Stimulated activated CD4-positive, alpha-beta T cell treated with anti-CD3 and anti-CD28 coated beads, Interleukin-2, amount 100 ng/mL, for 48 hours (primary cell): ENCODE measurements at places on chromosomes 7 and 10.

GRCh38 chr10:8987712-8988111, 933.2 kb downstream of the GATA3 start:
- no peak for DNase-seq

GRCh38 chr10:71877821-71878220, 26.8 kb upstream of the PSAP start:
- no peak for DNase-seq

DNA sequence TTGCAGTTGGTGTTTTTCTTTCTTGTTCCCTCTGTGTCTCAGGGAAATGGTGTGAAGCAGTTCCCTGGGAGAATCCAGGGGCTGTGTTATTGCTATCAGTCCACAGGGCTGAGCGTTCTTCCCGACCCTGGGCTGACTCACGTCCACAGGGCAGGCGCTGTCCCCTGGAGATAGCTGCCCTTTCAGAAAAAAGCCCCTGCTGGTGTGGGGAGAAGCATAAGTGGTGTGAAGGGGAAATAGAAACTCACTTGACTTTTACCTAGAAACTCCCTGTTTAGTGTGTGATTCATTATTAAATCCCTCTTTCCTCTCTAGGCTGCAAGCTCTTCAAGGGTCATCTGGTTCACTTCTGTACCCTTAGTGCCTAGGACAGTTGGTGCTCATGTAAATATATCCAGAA, 63.3 kb upstream of the SMNDC1 start:
- DNase-seq, result no peak

- no peak for DNase-seq
These were observed 42.4 kb downstream of the ZNF487 start for GRCh38 chr10:43479275-43479674.

- DNase-seq, result no peak
These were observed 20.2 kb upstream of the GRIFIN start for GRCh38 chr7:2496375-2496774.

- no peak for DNase-seq
These were observed 14.4 kb downstream of the ALKBH4 start for GRCh38 chr7:102450242-102450641.

GRCh38 chr7:155804897-155805825, 7.1 kb downstream of the SHH start:
- peak; percentile 59 for DNase-seq

DNA sequence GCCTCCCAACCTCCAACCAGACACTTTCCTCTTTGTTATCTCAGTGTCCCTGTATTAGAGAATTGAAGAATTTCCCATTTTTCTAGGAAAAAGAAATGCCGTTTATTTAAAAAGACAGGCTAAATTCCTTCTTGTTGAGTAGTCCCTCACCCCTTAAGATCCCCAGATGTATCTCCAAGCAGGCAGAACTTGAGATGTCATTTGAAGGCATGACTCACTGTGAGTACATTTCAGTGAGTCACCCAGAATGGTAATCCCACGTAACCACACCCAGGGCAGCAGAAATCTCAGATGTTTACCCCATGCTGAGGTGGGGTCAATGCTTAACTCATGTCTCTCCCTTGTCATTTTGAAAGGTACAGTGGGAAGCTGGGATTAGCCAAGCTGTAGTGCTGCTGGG, 4.4 kb downstream of the ZNF655 start:
- DNase-seq, result peak; percentile 25

- DNase-seq, result no peak
These were observed 35.3 kb downstream of the KCNH2 start for GRCh38 chr7:150942591-150943452.

- DNase-seq, result no peak
These were observed 5.0 kb upstream of the STEAP4 start for GRCh38 chr7:88311675-88312036.

- no peak for DNase-seq
These were observed 15.9 kb downstream of the LAMB4 start for GRCh38 chr7:108114117-108114841.

GRCh38 chr10:117501460-117502035, 41.0 kb upstream of the EMX2 start:
- DNase-seq, result no peak

DNA sequence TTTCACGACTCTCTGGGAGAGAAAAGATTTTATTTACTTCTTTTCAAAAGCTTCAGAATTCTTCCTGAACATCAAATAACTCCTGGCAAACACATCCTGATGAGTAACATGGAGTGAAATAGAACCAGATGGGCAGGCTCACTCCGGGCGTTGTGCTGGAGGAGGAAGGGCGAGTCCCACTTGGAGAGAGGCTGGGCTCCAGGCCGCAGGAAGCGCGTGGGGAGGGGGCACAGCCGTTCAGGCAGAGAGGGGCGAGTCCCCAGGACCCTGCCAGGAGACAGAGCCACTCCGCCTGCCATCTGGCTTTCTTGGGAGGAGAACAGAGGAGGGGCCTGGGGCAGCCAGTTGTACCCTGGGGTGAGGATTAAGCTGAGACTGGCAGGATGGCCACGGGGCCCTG, 265.9 kb upstream of the ZMIZ1 start:
- no peak for DNase-seq

DNA sequence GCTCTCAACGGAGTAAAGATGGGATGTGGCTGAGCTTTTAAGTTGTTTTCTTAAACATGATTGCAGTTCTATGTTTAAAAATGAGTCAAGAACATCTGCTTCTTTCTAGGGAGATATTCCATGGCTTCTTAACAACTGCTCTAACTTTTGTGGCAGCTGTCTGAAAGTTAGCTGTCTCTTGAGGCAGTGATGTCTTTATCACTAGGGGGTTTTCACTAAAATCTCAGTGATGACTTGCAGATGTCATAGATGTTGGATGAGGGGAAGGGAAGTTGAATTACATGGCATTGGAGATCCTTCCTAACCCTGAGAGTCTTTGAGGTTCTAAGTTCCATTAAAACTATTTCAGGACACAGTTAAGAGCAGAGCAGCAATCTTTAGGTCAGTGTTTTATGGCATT, 43.5 kb downstream of the PRKG1 start:
- DNase-seq, result no peak

GRCh38 chr10:126037946-126038345, 141.6 kb downstream of the FANK1 start:
- no peak for DNase-seq

GRCh38 chr7:102916426-102916825, 3.6 kb downstream of the LRRC17 start:
- no peak for DNase-seq

GRCh38 chr7:50822706-50823105, 40.0 kb upstream of the GRB10 start:
- no peak for DNase-seq

- DNase-seq, result no peak
These were observed 23.2 kb upstream of the SDK1 start for GRCh38 chr7:3277604-3278572.

DNA sequence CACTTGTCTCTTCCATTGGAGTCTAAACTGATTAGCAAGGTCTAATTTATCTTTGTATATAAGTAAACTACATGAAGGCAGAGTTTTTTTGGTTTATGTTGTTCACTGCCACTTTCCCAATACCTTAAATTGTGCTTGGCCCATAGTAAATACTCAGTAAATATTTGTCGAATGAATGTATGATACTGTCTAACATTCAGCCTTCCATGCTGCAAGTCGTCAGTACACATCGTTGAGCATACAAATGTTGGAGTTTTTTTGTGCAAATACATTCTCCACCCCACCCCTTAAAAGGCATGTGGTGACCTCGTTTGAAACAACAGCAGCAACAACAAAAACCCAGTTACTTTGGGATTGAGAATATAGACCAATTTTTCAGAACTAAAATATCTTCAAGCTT, 17.4 kb upstream of the IGF2BP3 start:
- DNase-seq, result no peak

DNA sequence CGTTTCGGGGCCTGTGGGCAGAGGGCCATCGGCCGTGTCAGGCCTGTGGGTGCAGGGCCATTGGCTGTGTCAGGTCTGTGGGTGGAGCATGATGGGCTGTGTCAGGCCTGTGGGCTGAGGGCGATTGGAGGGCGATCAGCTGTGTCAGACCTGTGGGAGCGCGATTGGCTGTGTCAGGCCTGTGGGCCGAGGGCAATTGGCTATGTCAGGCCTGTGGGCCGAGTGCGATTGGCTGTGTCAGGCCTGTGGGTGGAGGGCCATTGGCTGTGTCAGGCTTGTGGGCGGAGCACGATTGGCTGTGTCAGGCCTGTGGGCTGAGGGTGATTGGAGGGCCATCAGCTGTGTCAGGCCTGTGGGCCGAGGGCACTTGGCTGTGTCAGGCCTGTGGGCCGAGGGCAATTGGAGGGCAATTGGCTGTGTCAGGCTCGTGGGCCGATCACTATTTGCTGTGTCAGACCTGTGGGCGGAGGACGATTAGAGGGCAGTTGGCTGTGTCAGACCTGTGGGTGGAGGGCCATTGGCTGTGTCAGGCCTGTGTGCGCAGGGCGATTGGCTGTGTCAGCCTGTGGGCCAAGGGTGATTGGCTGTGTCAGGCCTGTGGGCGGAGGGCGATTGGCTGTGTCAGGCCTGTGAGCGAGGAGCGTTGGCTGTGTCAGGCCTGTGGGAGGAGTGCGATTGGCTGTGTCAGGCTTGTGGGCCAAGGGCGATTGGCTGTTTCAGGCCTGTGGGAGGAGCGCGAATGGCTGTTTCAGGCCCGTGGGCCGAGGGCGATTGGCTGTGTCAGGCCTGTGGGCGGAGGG, 54.1 kb downstream of the DYNC2I1 start:
- no peak for DNase-seq

DNA sequence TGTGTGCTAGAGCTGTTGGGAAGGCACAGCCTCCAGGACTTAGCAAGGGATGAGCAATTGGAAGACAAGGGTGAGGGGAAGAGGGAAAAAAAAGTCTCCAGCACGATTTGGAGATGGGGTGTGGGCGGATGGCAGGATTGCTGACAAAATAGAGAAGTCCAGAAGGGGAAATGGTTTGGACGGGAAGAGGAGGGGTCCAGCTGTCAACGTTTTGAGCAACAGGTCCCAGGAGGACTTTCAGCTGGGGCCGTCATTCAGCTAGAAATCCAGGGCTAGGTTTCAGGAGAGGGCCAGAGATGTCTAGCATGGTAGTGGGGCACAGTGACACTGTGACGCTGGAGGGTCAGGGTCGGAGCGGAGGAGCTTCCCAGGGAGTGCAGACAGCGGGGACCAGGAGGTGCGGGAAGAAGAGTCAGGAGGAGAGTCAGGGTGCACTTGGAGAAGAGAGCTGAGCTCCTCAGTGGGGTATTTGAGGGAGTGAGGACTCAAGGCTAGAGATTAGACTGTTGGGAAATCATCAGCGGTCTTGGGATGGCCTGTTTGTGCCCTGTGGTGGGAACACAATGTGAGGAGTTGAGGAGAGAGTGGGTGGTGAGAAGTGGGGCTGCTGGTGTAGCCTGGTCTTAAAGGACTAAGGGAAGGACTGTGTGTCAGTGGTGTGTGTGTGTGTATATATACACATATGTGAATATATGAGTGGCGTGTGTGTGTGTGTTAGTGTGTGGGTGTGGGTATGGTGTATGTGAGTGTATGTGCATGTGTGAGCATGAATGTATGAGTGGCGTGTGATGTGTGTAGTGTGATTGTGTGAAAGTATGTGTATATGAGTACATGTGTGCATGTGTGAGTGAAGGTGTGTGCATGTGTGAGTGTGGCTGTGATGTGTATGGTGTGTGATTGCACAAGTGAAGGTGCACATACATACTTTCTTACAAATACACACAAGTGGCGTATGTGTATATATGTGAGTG, 3.8 kb downstream of the ZYX start:
- no peak for DNase-seq

DNA sequence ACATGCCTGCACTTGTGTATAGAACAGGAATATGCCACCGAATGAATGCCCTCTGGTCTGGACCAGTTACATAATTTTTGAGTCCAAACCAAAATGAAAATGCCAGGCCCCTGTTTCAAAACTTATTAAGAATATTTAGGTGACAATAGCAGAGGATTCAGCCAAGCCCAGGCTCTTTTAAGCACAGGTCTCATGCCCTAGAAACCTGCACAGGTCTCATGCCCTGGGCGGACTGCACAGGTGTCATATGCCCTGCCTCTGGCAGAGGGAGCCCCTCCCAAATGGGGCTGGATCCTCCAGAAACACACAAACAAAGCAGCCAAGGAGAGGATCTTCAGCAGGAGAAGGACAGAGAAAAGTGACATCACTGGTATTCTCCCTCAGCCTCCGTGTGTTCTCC, 605.4 kb upstream of the NRP1 start:
- DNase-seq, result no peak
